ENCODE measurements at places on chromosomes 1 and 21. TPM values are rescaled to one million over a fixed set of nuclear protein-coding genes. Genes with fewer than 3 reads are reported as not detected.

LCE2C gene
- polyA plus RNA-seq: not detected

DDR2 gene
- 20.4 TPM for polyA plus RNA-seq

GRCh38 chr1:99850459-99851291 is 514 bp downstream of the AGL start:
- DNase-seq: no peak

- no peak for DNase-seq
These were observed 11.2 kb downstream of the F11R start for GRCh38 chr1:161009602-161010211.

GRCh38 chr1:66981679-66982078 is 56.9 kb downstream of the MIER1 start:
- DNase-seq: no peak

CHODL gene
- polyA plus RNA-seq: 3.9 TPM

- DNase-seq: no peak
These were observed 5.1 kb downstream of the AHCYL1 start for GRCh38 chr1:109989506-109990301.

DNA sequence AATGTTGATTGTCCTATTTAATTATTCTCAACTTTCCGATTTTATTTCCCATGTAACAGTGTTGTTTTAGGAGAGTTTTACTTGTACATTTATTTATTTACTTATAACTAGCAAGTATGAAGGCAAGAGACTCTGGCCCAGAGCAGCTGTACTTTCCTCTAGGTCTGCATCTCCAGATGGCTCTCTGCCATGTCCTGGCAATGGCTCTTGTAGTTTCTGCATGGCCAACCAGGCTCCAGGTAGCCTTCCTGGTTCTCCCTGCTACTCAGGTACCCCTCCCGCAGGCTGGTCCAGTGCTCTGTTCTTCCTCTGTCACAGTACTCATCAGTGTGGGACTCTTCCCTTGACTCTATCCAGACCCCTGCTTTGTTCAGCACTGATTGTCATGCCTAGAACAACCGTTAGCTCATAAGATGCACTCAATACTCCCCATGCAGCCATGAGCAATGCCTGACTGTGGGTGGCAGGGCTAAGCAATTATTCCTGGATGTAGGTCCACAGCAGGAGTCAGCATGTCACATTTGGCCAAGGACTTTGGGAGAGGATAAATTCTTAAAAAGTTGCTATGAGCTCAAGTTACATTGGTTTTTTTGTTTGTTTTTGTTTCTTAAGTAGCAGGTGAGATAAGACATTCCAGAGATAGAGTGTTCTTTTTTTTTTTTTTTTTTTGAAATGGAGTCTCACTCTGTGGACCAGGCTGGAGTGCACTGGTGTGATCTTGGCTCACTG is 10.9 kb upstream of the IL20 start:
- DNase-seq: no peak

- no peak for DNase-seq
These were observed 51.0 kb downstream of the EPB41 start for GRCh38 chr1:28965271-28965870.

- no peak for DNase-seq
These were observed 747.9 kb upstream of the NCAM2 start for GRCh38 chr21:20250337-20250736.

GRCh38 chr1:109717729-109718128 is 5.7 kb downstream of the GSTM5 start:
- DNase-seq: no peak

IGSF21 gene
- polyA plus RNA-seq: 0.06 TPM

RNPEP gene
- 59.5 TPM for polyA plus RNA-seq

- DNase-seq: no peak
These were observed 49.6 kb upstream of the KCTD3 start for GRCh38 chr1:215517441-215517891.

DNA sequence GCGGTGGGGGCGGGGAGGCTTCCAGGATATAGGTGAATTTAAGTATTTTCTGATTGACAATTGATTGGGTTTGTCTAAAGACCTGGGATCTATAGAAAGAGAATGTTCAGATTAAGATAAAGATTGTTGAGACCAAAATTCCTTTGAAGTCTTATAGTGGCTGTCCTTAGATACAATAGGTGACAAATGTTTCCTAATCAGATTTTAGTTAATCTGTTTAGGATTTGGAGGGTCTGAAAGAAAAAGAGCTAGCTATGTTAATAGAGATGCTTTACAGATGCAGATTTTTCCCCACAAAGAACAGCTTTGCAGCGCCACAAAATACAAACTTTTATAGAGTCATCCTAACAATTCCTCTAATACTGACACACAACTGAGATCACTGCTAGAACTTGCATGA is 14.6 kb upstream of the EPRS1 start:
- DNase-seq: no peak

GRCh38 chr1:94319319-94320102 is 82.1 kb upstream of the ARHGAP29 start:
- DNase-seq: no peak

GRCh38 chr1:219179293-219179692 is 5.6 kb downstream of the LYPLAL1 start:
- DNase-seq: no peak

- DNase-seq: no peak
These were observed 1.0 kb upstream of the SLC6A9 start for GRCh38 chr1:44032170-44032790.

IGSF9 gene
- 15.9 TPM for polyA plus RNA-seq

GRCh38 chr1:48543854-48544253 is 71.8 kb upstream of the SPATA6 start:
- no peak for DNase-seq

- DNase-seq: peak; percentile 71
These were observed 757 bp upstream of the SPSB1 start for GRCh38 chr1:9291914-9292360.

- DNase-seq: no peak
These were observed 78.0 kb upstream of the IPO9 start for GRCh38 chr1:201750934-201751333.

DNA sequence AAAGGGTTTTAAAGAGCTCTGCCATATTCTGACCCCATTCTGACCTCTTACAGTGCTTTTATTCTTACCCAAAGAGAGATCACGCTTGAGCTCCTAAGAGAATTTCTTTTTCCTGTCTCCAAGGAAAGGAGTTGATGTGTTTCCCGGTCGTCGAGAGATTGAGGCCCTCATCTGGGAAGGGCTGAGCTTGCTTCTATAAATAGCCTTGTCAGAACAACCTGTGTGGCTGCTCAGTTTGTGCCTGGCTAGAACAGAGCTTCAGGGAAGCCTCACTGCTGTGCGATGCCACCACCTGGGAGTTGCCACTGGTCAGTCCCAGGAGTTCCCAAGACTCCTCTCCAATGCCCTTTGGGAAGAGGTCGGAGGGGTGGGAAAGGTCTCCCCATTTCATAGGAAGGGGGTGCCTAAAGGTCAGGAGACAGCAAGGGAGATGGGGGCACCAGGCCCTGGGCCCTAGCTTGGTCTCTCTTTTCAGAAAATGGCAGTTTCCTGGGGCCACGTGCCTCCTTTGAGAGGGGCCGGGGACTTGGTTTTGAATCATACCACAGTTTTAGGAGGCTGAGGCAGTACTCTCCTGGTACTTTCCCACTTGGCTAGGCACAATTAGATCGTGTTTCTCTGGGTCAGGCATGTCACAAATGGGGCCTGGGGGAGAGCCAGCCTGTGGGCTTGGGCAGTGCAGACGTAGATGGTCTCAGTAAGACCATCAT is 52.1 kb downstream of the EIF2D start:
- DNase-seq: peak; percentile 34

DNA sequence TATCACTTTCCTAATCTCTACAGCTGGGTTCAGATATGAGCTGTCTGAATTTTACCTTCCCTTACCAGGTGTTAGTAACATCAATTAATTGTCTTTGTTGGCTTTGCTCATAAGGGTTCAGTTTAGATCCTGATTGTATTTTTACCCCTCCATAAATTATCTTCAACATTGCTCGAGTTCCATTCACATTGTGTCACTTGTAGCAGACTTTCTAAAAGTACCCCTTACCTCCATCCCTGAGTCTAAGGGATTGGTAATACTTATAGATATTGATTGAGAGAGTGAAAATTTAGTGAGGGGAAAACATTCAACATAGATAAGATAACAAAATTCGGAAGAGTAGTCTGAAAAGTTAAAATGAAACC is 7.3 kb downstream of the RASAL2 start:
- DNase-seq: no peak

DNA sequence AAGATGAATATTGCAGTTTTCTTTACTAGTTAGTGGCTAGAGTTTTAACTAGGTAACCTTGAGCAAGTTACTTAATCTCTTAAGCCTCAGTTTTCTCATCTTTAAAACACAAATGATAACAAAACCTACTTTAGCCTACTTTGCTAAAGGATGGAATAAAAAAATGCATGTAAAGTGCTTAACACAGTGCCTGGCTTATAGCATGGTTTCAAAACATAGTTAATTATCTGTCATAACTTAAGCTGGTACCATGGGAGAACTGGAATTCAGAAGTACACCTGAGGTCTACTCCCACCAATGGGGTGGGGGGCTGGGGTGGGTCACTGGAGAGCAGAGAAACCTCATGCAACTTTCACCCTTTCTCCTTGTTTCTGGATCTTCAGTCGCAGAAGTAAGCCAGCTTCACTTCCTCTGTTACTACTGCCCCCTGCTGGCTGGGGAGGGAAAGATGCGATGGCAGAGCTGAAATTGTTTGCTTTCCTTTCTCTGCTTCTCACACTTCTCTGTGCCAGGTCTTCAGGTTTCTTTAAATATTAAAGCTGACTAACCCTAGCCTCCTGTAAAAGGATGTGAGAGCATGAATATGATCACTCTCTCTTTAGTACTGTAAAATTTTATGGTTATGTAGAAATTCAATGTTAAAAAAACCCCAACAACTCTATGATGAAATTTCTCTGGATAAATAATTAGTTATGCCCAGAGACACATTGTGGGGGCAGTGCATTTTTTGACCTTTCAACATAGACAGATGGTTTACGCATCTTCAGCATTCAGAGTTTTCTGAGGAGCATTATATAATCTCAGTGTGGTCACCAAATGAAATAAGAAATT is 324.2 kb downstream of the HLX start:
- DNase-seq: peak; percentile 75

RIPPLY3 gene
- 2.0 TPM for polyA plus RNA-seq

IVNS1ABP gene
- 206 TPM for polyA plus RNA-seq

- peak; percentile 50 for DNase-seq
These were observed 246.0 kb downstream of the RERE start for GRCh38 chr1:8571200-8571984.

ANGPTL3 gene
- polyA plus RNA-seq: 0.39 TPM

DNA sequence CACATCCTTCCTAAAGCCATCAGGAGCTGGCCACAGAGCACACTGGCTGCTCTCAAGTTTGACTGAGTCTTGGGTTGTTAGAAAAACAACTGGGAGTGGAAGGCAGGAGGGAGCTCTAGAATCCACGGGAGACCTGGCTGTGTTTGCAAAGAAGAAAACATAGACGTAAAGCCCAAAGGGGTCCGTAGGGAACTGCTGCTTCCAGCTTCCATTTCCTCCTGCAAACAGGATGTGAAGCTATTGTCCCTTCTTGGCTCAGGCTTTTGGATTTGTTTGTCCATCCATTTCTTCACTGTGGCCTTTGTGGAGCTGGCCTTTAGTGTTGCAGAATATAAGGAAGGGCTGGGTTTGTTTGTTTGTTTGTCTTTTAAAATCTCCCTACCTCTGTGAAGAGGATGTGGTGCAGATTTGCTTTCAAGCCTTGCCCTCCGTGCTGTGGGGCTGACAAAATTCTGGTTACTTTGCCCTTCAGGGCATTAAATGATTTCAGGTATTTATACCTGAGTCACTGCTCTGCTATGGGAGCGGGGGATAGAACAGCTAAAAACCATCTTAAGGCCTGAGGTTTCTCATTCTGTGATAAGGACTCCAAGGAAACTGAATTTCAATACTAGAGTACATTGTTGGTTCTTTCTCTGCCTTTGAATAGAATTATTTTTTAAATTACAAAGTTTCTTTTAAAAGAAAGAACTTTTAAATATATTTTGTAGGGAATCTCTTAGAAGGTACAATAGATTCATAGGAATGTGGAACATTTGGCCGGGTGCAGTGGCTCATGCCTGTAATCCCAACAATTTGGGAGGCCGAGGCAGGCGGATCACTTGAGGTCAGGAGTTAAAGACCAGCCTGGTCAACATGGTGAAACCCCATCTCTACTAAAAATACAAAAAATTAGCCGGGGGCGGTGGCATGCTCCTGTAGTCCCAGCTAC is 74.3 kb downstream of the MPZL1 start:
- no peak for DNase-seq

DNA sequence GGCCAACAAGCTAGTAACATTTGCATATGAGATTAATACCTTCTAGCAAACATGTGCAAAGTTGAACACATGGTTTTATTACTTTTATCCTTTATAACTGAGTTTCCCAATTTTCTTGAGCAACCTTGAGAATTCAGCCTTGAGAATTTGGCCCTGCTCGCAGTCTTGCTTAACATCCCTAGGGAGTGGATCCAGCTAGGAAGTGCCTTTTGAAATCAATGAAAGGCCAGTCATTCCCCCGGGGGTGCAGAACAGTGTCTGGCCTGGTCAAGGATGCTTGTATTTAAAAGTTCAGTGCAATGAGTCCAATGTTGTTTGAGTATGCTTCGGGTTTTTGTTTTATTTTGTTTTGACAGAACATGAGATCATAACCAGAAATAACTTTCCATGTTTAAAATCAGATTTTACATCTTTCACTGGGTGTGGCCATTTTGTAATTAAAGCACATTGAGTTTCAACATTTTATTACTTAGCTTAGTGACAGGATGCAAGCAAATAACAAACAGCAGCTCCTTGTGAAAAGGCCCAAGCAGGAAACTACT is 16.7 kb downstream of the PALMD start:
- DNase-seq: peak; percentile 45

SDCCAG8 gene
- 39.4 TPM for polyA plus RNA-seq

DNA sequence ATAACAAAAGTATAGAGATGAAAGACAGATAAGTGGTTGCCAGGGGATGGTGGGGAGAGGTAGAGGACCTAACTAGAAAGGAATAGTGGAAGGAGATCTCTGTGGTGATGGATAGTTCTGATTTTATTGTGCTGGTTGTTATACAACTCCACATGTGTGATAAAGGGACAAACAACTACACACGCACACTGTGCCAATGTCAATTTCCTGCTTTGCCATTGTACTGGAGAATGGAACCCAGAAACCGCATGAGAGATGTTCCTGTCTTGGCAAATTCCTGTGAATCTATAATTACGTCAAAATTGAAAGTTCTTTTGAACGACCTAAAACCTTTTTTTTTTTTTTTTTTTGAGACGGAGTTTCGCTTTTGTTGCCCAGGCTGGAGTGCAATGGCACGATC is 11.0 kb downstream of the TNFRSF9 start:
- no peak for DNase-seq

GRCh38 chr21:26469789-26470188 is 103.3 kb downstream of the CYYR1 start:
- DNase-seq: peak; percentile 55

NUDC gene
- 68.5 TPM for polyA plus RNA-seq

GRCh38 chr21:45970674-45971615 is 10.6 kb upstream of the COL6A1 start:
- DNase-seq: peak; percentile 55

LCE2A gene
- not detected for polyA plus RNA-seq

NPHS2 gene
- not detected for polyA plus RNA-seq

GRCh38 chr1:4016351-4017130 is 116.5 kb upstream of the C1orf174 start:
- DNase-seq: no peak

GRCh38 chr1:44685881-44686280 is 11.4 kb downstream of the ARMH1 start:
- no peak for DNase-seq
